Right atrium auricular region (tissue), 2 donors: ENCODE measurements at places on chromosomes 5 and 9. TPM values are rescaled to one million over a fixed set of nuclear protein-coding genes. Genes with fewer than 3 reads are reported as not detected.
A peak's percentile ranks its signal among the peaks of the same experiment; 100 is the strongest.

Gene CDKN2B-AS1
- total RNA-seq, result not detected

Gene SH3PXD2B
- 13.9 TPM for total RNA-seq

Gene LCN15
- 0.63 TPM for total RNA-seq

Gene CENPH
- total RNA-seq, result 1.3 TPM

Gene AOPEP
- total RNA-seq, result 314 TPM

Gene SPATA31A3
- total RNA-seq, result not detected

GRCh38 chr5:138972230-138972629, 97.1 kb upstream of the LRRTM2 start:
- no peak for DNase-seq

DNA sequence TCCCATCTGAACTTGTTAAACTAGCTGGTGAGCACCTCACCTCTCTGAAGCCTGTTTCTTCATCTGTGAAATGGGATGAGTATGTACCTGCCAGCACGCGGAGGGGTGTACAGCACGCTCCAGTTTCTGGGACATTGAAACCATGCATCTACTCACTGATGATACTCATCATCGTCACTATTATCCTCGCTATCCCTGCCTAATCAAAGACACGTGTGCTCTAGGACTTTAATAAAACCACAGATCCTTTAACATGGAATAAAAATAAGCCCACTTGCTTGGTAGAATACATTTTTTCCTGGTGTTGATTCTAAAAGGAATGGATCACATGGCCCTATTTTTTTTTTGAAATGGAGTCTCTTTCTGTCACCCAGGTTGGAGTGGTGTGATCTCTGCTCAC, 37.3 kb upstream of the POMT1 start:
- no peak for DNase-seq

DNA sequence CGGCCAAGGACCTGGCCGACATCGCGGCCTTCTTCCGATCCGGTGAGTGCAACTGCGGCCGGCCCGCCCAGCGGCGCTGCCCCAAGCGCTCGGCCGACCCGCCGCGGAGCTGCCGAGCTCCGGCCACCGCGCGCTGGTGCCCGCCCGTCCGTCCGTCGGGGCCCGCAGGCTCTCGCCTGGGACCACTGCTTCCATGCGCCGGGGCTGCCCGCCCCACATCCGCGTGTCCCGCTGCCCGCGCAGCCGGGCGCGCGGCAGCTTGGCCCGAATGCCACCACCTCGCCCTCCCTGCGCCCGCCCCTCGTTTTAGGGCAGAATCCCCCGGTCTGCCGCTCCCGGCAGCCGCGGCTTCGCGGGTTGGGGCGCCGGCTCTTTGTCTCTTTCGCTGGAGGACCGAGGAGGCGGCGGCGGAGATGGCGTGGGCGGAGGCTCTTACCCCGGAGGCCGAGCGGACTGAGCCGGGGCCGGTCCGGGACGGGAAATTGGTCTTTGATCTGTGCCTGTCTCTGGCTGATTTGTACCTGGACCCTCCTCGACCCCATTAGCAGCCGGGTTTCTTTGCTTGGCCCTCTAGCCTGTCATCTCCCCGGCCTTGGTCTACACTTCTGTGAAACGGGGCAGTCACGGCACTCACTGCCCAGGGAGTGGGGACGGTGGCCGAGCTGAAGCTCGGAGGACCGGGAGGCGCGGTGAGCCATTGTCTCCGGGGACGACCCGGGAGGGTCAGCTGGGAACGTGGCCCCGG, 871 bp downstream of the TRIO start:
- peak; percentile 60 for DNase-seq

DNA sequence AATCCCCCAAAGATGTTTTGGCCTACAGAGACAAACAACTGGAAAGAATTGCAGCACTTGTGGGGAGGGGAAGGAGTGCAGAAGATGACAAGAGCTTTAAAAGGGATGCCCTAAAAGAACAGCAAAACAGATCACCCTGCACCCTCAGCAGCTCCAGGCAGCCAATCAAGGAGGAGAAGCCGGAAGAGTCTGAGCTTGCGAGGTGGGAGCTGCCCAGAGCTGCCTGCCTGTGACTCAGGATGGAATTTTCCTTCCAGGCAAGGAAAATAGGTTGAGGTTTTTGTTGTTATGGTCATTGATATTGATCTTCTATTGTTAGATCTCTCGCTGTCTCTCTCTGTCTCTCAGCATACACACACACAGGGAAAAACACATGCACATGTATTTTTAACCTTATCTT, 70.3 kb upstream of the MAP1B start:
- DNase-seq, result no peak

- DNase-seq, result no peak
These were observed 15.3 kb downstream of the XRCC4 start for GRCh38 chr5:83092619-83093018.

- no peak for DNase-seq
These were observed 112.1 kb downstream of the SNCAIP start for GRCh38 chr5:122424132-122424531.

DNA sequence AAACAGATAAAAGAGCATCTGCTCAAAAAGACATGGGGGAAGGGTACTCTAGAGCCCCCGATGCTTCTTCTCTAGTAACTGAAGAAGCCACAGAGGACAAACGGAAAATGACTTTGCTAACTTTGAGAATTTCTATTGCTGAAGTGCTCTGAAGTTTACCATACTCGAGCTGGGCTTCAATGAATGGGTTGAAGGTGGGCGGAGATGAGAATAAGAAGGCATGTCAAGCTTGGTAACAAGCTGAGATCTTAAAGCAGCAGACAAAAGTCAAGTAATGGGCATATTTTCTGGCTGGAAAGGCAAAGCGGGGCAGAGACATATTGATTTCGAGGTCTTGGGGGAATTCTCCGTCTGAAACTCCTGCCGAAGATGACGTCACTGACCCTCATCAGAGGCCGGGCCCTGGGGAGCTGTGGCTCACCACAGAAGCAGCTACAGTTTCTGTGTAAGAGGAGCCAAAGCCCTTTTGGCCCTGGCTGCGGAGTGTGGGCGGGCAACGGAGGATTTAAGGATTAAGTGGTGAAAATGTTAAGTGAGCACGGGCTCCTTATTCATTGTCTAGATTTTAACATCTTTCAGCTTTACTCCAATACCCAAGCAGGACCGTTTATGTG, 115.8 kb upstream of the SLIT3 start:
- DNase-seq, result peak; percentile 72

DNA sequence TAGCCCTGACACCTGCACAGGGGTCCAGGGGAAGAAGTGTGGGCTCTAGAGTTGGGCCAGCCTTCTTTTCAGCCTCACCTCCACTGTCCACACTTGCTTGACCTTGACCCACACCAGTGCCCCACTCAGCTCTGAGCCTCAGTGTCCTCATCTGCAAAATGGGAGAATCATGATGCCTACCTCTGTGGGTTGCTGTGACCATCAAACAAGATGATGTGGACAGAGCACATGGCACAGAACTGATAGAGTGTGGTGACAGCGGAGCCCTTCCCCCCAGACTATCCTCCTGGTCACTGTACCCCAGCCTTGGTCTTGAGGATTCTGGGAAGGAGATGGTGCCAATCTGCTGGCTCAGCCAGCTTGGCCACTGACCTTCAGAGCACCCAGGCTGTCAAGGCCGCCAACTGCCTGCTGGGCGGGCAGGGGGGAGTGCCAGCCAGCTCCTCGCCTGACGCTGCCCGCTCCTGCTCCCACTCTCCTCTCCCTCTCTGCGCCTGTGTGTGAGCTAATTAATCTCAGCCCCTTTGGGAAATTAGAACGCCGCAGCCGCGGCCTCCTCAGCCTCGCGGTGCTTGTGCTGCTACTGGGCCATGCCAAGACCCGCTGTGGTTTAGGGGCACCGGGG, 16.7 kb downstream of the CXXC5 start:
- DNase-seq, result no peak

DNA sequence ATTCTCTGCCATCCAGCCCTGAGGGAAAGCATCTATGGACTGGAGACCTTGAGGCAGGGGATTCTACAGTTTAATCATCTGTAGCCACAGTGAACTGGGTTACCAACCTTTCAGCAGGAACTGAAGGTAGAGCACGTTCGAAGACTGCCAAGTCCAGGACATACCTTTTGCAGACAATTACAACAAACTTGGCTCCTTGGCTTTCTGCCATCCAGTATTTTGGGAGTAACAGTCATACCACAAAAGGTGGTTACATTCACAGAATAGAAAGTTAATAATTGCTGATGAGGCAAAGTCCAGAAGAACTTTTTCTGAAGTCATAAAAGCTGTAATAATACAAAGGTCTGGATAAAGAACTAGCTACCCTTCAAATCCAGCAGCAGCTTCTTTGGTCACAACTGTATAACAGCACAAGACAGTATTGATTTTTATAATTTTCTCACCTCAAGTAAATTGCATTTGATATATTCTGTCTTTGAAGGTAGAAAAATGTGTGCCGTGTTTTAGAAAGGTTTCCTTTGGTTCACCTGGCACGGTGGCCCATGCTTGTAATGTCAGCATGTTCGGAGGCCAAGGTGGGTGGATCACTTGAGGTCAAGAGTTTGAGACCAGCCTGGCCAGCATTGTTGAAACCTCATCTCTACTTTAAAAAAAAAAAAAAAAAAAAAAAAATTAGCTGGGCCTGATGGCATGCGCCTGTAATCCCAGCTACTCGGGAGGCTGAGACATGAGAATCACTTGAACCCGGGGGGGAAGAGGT, 236.6 kb downstream of the NR3C1 start:
- no peak for DNase-seq

GRCh38 chr5:167816354-167816753, 475.1 kb upstream of the WWC1 start:
- DNase-seq, result no peak

- no peak for DNase-seq
These were observed 140.9 kb upstream of the MAP3K1 start for GRCh38 chr5:56674441-56674840.

GRCh38 chr9:3281399-3281798, 244.4 kb downstream of the RFX3 start:
- DNase-seq, result no peak

- DNase-seq, result no peak
These were observed 636.1 kb downstream of the PSAT1 start for GRCh38 chr9:78932849-78933627.

DNA sequence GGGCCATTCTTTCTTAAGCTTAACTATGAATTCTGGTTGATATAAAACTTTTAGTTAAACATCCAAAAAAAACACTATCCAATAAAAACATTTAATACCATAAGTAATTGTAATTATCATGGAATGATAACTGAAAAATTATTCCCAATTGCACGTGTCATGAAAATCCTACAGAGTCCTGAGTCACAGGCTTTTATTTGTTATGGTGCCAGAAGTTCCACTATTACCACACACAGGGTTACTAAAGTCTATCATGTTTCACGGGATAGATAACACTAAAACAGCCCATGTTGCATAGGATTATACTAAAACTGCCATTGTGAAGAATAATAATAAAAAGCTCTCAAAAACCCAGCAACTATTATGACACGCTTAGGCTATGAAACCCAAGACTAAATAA, 1381.8 kb downstream of the EFNA5 start:
- DNase-seq, result no peak
